ENCODE measurements at places on chromosomes 7 and 10.
A peak's percentile ranks its signal among the peaks of the same experiment; 100 is the strongest.

- DNase-seq = no peak
Observed at GRCh38 chr10:87927091-87927490, 63.7 kb downstream of the PTEN start.

- DNase-seq = no peak
Observed at GRCh38 chr10:14244147-14244546, 86.6 kb downstream of the FRMD4A start.

DNA sequence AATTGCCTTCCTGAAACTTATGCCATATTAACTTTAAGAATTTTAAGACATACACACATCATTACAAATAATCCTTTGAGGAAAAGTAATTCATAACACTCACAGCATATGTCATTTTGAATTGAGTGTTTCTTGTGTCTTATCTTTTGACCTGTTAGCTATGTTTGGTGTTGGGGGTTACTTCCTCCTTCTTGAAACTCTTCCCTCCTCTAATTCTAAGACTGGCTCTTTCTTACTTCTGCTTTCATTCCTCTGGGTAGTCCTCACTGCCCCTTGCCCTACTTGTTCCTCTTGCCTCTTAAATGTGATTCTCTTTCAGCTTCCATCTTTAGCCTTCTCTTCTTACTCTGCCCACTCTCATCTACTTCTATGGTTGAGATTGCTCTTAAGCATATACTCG lies 28.3 kb upstream of the PIP4K2A start:
- DNase-seq = no peak

- no peak for DNase-seq
Observed at GRCh38 chr7:38781991-38782390, 127.0 kb downstream of the VPS41 start.

GRCh38 chr10:26475386-26475785 lies 37.2 kb downstream of the APBB1IP start:
- no peak for DNase-seq

- DNase-seq = no peak
Observed at GRCh38 chr7:18835001-18835690, 282.3 kb downstream of the TWIST1 start.

GRCh38 chr10:33195608-33196376 lies 138.7 kb downstream of the NRP1 start:
- DNase-seq = no peak

- no peak for DNase-seq
Observed at GRCh38 chr7:151645311-151645710, 125.6 kb upstream of the RHEB start.

GRCh38 chr7:97457054-97457453 lies 274.8 kb upstream of the TAC1 start:
- DNase-seq = no peak

- no peak for DNase-seq
Observed at GRCh38 chr7:157471259-157472125, 134.7 kb downstream of the DNAJB6 start.

DNA sequence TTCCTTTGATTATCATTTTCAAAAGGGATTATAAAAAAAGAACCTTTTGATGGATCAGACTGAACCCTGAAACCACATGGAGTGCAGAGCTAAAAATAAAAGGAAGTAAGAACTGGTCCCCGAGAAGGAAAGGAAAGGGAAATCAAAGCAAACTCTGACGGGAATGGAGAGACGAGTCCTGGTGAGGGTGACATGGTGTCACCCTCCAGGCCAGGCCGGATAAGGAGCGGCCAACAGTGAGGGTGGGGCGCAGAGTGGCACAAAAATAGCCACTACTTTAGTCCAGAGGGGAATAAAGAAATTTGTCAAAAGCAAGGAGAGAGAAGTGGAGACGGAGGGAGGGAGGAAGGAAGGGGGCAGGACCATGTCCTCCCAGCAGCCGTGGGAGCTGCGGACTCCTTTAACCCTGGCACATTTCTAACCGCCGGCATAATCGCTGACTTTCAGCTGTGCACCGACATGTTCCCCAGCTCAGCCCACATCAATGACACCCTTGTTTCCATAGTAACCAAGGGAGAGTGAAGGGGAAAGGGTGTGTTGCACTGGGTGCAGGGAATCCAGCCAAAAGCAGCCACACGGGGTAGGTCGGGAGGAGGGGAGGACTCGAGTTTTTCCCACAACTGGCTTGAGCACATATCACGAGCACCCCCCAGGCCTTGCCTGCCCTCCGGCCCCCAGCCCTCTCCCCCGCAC lies 29.7 kb downstream of the TRIM8 start:
- peak; percentile 36 for DNase-seq

DNA sequence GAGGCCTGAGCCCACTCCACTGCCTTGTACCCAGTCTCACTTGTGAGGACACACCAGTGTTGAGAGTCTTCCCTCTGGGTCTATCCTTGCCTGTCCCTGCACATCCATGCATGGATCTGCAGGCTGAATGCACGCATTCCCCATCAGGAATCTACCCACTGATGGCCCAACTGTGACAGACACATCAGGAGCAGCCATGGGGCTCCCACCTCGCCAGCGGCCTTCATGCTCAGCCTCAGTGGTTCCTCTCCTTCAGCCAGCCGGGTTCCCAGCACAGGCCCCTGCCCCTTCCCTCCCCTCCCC lies 21.3 kb downstream of the ANTXRL start:
- no peak for DNase-seq

- DNase-seq = no peak
Observed at GRCh38 chr7:99623702-99624447, 7.1 kb downstream of the ZSCAN25 start.

- no peak for DNase-seq
Observed at GRCh38 chr10:22617516-22617915, 96.9 kb downstream of the PIP4K2A start.

GRCh38 chr7:44063547-44063893 lies 1.8 kb downstream of the PGAM2 start:
- DNase-seq = no peak
